NCI-H1436 (cell line): ENCODE measurements at places on chromosomes 7 and 10.

DNA sequence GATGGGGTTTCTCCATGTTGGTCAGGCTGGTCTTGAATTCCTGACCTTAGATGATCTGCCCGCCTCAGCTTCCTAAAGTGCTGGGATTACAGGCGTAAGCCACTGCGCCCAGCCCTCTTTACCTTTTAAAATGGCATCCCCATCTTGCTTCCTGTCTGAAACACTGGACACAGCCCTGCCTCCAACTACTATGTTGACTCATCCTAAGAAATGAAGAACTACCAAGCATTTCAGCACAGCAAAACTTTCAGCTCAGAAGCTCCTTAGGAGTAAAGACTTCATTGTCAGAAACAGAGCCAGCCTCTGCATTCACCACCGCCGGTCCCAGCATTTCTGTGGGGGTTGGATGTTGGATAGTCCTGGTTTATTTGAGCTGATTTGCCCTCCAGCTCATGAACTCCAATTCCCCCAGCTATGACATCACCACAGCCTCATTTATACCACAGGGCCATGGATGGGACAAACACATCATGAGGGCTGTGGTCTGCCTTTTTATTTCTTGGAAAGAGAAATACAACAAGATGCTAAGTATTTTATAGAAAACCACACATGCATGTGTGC is 123.5 kb downstream of the ADCY1 start:
- no peak for DNase-seq

GRCh38 chr7:34842782-34843181 is 184.8 kb downstream of the NPSR1 start:
- DNase-seq: no peak

DNA sequence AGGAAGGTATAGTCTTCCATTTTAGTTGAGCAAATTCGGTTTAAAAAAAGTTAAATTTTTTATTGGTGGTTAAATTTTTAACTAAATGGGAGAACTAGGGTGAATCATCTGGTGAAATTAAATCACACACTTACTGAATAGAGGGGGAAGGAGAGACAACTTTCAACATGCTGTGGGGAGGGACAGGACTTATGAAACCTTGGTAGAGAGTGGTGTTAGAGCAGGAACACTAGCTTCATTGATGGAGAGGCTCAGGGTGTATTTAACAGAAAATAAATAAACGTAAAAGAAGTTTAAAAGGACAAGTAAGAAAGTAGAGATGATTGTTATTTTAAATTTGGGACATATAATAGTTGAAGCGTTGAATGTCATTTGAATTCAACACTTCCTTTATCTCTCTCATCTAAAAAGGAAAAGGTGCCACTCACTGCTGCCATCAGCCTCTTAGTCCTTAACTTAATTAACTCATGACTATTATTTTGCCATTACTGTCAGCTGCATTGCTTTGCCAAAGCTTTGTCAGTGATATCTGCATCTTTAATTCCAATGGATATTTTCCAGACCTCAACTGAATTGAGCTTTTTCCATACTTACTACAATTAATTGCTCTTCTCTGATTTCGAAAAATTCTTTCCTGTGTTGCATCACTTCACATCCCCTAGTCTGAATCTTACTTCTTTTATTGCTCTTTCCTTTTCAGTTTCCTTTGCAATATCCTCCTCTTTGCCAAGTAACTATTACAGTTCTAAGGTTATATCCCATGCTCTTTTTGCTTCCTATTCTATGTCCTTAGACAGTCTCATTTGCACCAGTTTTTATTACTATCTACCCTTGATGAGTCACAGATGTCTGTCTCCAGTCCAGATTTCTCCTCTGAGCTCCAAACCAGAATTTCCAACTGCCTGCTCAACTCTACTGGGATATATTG is 71.7 kb downstream of the GNAT3 start:
- no peak for DNase-seq

DNA sequence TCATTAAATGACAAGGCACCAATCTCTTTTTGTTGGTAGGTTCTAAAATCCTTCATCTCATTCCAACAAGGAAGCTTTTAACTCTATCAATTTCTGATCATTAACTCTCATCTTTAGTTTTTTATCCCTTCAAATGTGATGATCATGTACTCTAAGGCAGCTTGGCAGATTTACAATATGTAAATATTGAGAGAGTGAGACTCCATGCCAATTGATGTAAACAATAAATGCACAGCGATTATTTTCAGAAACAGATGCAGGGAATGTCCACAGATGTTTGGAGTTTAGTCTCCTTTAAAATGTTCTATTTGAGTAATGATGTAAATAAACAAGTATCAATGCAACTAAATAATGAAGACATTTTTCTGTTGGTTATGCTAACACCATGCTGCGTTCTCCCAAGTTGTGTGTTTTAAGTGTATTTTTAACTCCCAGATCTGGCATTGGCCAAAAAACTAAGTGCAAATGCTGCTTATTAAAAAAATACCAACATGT is 213.8 kb downstream of the AHR start:
- DNase-seq: no peak

GRCh38 chr7:69199041-69199440 is 399.2 kb upstream of the AUTS2 start:
- DNase-seq: no peak

- no peak for DNase-seq
Observed at GRCh38 chr7:51175316-51175991, 141.2 kb downstream of the COBL start.
